ENCODE measurements at places on chromosomes 11 and 22.

DNA sequence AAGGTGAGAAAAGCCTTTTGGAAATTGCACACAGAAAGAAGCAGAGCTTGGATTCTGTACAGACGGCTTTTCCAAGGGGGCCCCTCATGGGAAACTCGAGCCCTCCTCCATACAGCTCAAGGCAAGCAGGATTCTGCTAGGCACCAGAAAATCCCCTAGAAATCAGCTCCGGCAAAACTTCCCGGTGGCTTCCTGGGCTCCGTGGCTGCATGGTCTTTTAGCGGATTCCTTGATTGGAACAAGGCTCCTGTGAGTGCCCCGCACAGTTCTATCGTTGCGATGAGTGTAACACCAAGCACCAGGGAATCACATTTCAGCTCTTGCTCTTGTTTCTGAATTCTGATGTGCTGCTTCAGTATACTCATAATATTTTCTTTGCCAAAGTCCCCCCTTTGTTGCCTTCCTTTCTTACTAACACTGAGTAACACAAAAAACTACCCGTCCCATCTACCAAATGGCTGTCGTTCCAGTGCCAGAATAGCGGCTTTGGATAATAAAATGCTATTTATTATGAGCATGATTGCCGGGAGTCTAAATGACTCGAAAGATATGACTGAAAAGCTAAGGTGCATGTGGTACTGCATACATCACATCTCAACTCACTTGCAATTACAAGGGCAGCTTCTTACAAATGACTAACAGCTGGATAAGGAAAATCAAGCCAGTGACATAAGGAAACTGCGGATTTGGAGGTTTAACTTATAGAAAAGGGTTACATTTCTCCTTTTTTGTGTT is 494.1 kb downstream of the DLG2 start:
- no peak for DNase-seq

GRCh38 chr11:83054001-83054400 is 17.7 kb downstream of the RAB30 start:
- no peak for DNase-seq

DNA sequence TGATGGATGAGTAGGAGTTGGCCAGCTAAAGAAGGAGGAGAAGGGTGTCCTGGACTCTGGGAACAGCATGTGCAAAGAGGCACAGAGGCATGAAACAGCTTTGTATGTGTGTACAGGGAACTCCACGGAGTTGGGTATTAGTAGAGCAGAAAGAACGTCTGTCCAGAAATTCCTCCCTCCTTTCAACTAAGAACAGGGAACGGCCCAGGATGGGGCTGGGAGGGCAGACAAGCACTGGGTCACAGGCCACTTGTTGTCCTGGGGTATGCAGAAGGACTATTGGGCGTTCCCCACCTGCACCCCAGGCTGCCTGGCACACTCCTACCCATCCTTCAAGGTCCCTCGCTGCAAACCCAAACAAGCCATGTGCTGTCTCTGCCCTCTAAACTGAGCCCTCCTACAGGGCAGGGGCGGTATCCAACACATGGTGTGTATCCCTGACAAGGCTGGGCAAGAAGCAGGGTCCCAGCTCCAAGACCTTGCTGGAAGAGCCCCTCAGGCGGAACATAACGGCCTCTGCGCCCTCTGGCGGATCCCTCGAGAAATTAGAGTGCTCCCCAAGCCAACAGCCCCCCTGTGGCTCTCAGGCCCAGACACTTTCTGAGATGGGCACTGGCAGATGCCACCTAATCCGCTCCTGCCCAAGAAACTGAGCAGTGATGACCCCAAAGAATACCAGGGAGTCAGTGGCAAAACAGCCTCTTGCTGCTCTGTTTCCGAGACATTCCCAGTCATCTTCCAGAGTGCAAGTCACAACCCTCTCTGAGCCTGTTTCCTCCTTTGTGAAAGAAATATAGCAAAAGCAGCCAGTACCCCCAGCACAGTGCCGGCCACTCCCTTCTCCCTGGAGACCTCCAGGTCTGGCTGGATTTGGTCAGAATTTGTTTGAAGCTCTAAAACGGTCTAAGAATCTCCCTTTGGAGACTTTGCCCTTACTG is 1.6 kb upstream of the ELFN2 start:
- DNase-seq = peak; percentile 71

GRCh38 chr11:88292171-88292843 is 45.2 kb downstream of the CTSC start:
- DNase-seq = no peak

DNA sequence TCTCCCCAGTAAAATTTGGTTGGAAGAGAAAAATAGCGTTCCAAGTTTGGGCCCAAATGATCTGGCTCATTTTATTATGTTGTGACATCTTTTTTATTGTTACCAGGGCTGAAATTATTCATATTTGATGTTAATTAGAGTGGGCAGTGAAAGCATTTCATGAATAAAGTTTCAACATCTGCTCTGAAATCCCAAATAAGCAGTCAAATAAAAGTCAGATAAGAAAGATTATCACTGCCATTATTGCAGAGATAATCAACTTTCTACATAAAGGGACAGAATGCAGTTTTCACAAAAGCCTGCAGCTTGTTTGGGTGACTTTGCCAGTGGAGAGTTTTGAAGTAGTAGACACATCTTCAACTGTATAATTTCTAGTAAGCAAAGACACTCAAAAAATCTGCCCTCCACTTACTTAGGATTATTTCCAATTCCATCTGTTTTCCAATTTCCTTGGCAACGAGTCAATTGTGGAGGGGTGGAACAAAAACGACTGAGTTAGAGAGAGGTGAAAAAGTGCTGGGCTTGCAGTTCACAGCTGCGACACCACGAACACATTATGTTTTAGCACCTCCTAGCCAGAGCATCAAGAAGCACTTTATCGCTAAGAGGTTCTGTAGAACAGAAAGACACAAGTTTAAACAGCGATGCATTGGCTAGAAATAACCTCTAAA is 9.0 kb downstream of the TECTA start:
- no peak for DNase-seq

GRCh38 chr22:39317775-39318506 is 1.5 kb downstream of the RPL3 start:
- DNase-seq = no peak

- DNase-seq = no peak
These were observed 50.6 kb downstream of the ST14 start for GRCh38 chr11:130209954-130210854.

GRCh38 chr22:32340411-32340810 is 17.3 kb upstream of the RFPL3 start:
- DNase-seq = no peak

DNA sequence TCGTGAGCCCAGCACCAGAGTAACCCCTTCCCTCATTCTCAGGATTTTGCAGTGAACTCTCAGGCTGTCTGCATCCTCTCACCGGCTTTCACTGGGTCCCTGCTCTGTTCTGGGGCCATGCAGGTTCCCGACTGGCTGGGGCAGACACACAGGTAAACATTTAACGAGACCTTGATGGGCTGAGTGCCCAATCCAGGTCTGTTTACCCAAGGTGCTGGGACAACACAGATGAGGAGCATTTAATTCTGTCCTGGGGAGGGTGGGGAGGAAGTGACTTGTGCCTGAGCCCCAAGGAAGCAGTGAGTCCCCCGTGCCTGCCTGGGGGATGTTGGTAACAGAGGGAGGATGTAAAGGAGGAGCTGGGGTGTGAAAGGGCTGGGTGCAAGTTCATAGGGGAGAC is 4.4 kb downstream of the BIK start:
- no peak for DNase-seq

- DNase-seq = no peak
These were observed 124.4 kb downstream of the TEAD1 start for GRCh38 chr11:12798609-12799011.

DNA sequence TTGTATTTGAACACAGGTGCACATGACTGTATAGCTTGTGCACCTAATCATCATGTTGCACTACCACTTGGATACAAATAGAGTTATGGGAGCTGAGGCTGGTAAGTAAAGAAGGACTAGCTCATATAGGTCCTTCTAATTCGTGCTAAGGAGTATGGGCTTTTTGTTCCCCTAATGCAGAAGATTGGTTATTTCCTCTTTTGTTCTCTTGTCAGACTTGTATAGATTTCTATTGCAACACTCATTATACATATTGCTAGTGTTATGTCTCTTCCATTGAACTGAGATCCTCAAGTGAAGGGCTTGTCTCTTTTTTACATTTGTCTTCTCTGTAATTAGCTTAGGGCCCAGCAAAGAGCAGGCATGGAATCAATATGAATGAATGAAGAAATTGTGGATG is 54.1 kb upstream of the ARHGAP20 start:
- no peak for DNase-seq

DNA sequence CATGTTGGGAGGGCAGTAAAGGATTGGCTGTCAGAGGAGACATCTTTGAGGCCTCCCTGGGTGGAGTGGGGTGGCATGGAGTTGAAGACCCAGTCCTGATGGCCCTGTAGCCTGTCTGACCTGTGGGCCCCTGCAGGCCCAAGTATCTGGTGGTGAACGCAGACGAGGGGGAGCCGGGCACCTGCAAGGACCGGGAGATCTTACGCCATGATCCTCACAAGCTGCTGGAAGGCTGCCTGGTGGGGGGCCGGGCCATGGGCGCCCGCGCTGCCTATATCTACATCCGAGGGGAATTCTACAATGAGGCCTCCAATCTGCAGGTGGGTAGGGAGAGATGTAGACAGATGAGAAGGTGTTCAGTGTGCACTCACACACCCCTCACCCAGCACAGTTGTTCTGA is 2.6 kb downstream of the NDUFV1 start:
- no peak for DNase-seq

- DNase-seq = no peak
These were observed 367 bp upstream of the MMP11 start for GRCh38 chr22:23772315-23772648.

DNA sequence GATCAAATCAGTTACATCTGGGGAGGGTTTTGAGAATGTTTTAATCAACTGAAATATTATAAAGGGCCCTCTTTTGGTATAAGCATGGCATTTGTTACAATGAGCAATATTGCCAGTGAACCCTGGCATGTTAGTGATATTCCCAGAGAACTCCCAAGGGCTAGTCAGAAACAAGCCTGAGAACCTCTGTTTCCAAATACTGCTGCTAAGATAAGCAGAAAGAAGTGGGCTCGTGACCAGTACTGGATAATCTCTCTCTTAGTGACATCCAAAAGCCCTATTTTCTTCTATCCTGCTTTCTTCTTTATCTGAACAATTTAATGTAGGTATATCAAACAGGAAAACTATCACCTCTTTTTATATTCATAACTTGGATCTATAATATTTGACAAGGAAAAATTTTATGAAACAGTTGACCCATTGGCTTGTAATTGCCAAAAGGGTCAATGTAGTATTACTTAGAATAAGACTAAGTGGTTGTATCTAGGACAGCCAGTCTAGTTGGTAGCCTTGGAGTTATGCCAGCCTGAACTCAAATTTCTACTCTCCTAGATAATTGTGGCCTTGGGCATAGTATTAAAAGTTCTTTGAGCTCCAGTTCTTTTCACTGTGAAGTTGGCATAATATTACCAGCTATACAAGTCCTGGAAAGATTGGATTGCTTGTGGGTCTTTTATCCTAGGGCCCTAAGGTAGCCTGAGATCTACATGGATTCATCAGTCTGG is 15.7 kb downstream of the CAT start:
- DNase-seq = no peak

DNA sequence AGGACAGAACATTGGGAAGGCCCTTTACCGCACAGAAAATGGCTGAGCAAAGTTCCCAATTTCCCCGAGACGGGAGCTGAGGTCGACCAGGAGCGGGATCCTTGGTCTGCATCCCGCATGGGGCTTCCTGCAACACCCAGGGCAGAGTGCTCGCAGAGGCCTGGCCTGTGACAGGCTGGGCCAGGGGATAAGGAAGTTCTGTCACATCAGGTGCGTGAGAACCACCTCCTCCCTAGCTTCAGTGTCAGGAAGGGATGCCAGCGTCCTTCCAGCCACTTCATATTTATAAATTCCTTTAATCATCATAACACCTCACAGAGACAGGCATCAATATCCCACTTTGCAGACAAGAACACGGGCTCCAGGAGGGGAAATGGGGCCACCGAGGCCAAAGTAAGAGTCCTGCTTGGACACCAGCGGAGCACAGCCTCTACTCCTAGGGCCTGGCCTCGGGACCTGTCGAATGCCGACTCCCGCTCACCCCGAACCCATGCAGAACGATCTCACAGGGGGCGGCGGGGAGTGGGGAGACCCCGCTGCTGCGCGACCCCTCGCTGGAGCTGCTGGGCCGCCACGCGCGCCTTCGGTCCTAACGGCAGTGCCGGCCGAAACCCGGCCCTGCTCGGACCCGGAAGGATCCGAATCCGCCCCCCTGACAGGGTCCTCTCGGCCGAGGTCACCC is 532 bp downstream of the BET1L start:
- DNase-seq = no peak

GRCh38 chr22:44963832-44964721 is 45.7 kb downstream of the PHF21B start:
- no peak for DNase-seq

DNA sequence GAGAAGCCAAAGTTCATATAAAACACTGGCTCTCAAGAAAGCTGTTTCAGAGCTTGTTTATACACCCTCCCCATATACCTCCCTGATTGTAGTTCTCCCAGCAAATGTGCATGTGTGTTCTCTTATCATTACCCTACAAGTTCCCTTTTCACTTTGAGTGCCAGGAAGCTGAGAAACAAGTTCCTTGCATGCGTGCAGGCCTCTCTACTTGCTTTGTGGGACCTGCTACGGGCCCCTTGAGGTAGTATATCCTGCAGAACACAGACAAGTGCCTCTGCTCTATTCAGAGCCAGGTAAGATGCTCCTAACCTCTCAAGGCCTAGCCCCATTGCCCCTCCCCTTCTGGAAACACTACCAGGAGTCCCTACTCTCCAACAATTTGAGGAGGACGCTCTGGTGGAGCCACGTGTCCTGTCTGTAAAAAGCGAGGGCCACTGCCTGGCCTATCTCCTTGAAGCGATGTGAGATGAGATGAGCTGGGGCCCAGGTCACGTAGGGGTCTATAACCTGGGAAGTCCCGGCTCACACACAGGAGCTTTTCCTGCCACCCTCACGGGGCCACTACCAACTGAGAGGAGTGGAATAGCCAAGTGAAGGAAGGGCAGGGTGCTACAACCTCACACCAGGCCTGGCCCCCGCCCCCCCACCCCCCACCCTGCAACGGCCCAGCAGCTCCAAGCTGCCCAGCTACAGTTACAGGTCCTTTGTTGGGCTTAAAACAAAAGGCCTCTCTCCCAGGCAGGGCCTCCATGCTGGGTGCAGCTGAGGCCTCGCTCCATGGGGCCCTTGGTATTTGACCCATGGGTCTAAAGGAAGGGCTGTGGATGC is 2.6 kb upstream of the ATP5MGL start:
- DNase-seq = no peak

DNA sequence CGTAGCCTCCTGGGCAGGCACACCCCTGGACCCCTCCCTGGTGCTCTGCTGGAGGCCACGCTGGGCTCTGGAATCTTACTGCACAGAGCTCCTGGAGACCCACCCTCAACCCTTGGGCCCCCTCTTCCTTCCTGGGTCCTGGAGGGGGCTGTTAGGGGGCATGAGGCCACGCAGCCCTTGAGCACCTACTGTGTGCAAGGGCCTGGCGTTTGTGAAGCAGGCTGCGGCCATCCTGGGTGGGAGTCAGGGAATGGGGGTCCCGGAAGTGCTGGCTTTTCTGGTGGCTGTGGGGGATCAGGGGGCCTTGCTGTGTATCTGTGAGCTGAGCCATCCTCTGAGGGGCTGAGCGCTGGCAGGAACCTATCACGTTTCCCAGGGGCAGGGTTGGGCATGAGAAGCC is 40.9 kb upstream of the CCDC188 start:
- DNase-seq = no peak

GRCh38 chr22:22026157-22026831 is 43.7 kb upstream of the TOP3B start:
- DNase-seq = no peak

GRCh38 chr11:78202733-78203167 is 14.0 kb downstream of the USP35 start:
- peak; percentile 63 for DNase-seq
